ENCODE measurements at places on chromosomes 16 and 17. TPM values are rescaled to one million over a fixed set of nuclear protein-coding genes. Genes with fewer than 3 reads are reported as not detected.
A peak's percentile ranks its signal among the peaks of the same experiment; 100 is the strongest.

TOM1L1 gene
- 5.0 TPM for polyA plus RNA-seq

DNA sequence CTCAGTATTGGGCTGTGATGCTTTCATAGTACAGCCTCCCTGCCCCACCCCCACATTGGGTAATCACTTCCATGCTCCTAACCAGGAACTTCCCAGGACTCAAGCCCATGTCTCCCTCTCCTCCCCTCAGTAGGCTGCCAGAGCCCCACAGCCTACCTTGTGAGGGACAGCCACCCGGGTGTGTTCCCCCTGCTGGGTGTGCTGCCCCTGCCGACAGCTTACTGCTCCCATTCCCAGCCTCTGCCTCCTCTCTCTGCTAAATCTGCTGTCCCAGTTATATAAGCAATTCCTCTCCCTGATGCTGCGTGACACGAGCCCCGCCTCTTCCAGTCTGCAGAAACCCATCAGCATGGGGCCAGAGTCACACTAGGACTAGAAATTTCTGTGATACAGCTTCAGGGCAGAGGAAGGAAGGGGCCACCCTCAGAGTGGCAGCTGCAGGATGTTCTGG lies at the start of gene RSKR:
Gene RSKR (minus strand): TSS at position 255 of the 451 bp plus-strand sequence. CDS start 24 bp downstream, at position 231.
- no peak for DNase-seq

PROCA1 gene
- polyA plus RNA-seq = 0.74 TPM

SLC5A2 gene
- 0.77 TPM for polyA plus RNA-seq

LRRC46 gene
- 0.19 TPM for polyA plus RNA-seq

DNA sequence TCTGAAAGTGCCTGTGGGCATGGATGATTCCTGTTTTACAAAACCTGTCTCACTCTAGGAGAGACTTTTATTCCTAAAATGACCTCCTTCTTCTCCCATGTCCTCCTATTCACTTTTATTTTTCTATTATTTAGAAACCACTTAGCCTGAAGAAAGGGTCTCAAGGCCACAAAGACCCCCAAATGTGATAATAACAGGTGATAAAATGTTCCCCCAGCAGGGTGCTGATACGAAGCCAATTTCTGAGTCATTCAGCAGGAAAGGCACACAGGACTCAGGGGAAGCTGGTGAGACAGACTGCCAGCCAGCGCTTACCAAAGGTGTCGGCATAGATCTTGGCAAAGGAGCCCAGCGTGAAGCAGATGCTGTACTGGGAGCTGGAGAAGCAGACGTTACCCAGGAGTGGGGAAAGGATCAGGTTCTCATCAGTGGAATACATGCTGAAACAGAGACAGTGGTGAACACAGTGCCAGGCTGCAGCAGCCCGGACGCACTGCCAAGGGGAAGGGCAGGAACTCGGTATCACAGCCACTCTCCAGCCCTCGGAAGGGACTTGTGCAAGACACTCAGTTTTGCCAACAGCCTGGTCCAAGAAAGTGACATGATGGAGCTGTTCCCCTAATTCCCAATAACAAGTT lies 24.6 kb downstream of the HIGD1B start:
- DNase-seq = peak; percentile 44

GRCh38 chr16:75924397-75924796 lies 198.1 kb upstream of the CPHXL start:
- DNase-seq = no peak

B9D1 gene
- 11.6 TPM for polyA plus RNA-seq

DNA sequence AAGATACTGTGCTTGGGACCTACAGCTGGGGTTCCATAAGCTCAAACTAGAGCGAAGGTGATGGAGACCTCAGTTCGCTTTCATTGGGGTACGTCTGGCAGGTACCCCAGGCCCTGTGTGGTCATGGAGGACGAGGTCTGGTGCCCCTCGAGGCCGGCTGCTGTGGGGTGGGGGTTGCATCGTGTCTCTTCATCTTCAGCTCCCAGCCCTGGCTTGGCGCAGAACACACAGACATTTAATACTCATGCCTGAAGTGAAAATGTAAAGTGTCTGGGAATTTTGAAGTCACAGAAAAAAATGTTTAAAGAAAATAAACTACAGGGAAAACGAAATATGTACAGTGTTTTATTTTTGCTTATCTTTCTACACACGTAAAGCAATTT lies 80.5 kb downstream of the TBC1D16 start:
- no peak for DNase-seq

DNA sequence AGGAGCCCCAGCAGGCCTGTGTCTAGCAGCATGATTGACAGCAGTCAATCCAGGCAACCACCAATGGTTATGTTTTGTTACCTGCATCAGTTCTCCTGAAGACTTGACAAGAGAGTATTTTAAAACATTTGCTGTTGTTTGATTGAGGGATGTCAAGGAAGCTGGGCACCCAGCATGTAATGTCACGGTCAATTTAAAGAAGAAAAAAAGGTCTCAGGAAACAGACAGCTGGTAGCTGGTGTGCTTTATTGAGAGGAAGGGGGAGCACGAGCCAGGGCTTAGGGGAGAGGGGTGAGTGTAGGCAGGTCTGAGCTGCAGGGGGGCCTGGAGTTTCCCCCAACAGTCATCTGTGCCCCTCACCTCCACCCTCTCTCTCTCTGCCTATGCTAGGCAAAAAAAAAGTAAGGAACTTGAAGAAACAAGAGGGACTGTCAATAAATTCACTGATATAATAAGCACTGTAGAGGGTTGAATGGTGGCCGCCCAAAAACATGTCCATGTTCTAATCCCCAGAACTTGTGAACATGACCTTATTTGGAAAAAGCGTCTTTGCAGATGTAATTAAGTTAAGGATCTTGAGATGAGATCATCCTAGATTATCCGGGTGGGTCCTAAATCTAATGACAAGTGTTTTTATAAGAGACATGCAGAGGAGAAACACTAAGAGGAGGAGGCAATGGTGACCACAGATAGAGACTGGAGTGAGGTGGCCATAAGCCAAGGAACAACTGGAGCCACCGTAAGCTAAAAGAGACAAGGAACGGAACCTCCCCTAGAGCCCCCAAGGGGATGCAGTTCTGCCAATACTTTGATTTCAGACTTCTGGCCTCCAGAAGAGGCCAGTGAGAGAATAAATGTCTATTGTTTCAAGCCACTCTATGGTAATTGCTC lies 14.5 kb downstream of the TSPOAP1 start:
- no peak for DNase-seq

GRCh38 chr16:22189473-22190080 lies 16.5 kb upstream of the EEF2K start:
- DNase-seq = peak; percentile 76

ITGAD gene
- polyA plus RNA-seq = not detected

GRCh38 chr17:77734371-77735080 lies 224.0 kb upstream of the TNRC6C start:
- DNase-seq = peak; percentile 94

KLHL10 gene
- 0.01 TPM for polyA plus RNA-seq

TSPAN10 gene
- polyA plus RNA-seq = 0.22 TPM

DNA sequence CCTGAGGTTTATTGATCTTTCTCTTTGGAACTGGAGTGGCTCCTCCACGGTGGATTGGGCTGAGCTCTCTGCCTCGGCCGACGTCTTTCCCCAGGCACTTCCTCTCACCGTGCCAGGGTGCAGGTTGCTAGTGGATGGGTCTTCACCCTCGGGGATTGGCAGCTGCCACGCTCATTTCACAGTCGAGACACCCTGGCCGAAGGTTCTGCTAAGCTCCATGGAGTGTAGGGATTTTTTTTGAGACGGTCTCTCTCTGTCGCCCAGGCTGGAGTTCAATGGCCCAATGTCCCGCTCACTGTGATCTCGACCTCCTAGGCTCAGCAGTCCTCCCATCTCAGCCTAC lies 280.8 kb downstream of the SEC14L1 start:
- DNase-seq = no peak

DNA sequence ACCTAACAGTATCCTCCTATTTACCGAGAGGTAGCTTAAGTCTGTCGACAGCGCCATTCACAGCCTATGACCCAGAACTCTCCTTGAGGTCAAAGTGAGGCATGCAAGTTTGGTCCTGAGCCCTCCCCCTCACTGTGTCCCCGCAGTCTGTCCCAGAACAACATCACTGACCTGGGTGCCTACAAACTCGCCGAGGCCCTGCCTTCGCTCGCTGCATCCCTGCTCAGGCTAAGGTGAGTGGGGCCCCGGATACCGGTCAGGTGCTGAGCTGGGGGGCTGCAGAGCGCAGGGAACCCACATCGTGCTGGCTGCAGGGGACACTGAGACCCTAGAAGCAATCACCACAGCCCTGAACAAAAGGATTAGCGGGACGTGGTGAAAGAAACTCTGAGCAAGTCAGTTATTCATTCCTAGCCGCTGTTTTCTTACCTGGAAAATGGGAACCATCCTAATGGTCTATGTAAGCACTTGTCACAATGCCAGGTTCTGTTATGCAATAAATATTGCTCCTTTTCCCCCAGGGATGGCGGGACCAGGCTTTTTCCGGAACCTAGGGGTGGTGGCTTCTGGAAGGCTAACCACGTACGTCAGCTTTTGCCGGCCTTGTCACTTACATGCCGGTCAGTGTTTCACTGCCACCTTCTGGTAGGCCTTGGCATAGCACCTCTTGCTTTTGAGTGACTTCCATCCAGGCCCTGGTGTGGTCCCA lies 23.8 kb downstream of the DEXI start:
- peak; percentile 95 for DNase-seq

KRT9 gene
- polyA plus RNA-seq = not detected

GRCh38 chr17:74018115-74018514 lies 185.4 kb upstream of the RPL38 start:
- DNase-seq = no peak

DNA sequence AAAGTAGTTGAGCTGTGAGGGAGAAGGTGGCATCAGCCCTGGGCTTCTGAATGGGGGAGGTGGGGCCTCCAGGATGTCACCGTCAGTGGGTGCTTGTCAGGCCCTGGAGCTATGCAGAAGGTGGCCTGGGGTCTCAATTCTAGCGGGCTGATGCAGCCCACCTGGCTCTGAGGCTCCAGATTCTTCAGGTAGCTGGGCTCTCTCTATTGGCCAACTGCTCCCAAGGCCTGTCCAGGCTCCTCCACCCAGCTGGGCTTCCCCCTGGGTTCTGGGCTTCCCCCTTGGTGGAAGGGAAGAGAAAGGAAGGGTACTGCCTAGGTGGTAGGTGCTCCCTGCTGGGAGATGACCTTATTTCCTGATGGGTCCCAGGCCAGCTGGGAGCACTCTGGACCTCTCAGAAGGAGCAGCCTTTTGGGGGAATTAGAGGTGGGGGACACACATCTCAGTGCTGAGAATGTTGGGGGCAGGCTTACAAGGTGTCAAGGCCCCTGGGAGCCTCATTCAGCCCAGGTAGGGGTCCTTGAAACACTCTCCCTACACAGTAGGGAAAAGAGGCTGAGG lies 1728.3 kb downstream of the TP53TG3F start:
- DNase-seq = no peak
